ENCODE measurements at places on chromosomes 13 and 19.

GRCh38 chr19:49718511-49718910, 27.6 kb downstream of the CPT1C start:
- peak; percentile 21 for DNase-seq

DNA sequence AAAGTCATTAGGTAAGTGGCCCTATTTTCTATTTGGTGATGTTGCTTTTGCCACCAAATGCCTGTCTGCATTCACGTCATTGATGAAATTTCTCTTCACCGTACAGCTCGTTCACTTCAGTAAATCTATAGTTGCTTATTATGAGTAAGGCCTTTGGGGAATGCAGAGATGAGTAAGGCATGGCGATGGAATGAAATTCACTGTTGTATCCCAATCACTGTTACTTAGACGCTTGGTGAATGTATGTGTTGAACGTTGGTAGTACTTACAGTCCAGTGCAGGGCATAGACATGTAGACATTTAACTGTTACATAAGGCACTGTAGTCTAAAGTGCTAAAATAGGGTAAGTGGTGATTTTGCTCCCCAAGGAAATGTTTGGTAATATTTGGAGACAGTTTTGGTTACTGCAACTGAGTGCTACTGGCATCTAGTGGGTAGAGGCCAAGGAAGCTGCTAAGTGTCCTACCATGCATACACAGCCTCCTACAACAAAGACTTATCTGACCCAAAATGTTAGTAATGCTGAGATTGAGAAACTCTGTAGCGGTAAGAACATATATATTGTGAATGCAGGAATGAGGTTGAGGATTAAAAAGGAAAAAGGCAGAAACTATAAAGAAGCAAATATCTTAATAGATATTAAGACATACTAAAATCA, 5.8 kb downstream of the AKAP11 start:
- DNase-seq: peak; percentile 35

- DNase-seq: no peak
Observed at GRCh38 chr13:113601166-113602070, 16.9 kb downstream of the TFDP1 start.

GRCh38 chr13:105597573-105597972, 937.9 kb downstream of the EFNB2 start:
- no peak for DNase-seq

DNA sequence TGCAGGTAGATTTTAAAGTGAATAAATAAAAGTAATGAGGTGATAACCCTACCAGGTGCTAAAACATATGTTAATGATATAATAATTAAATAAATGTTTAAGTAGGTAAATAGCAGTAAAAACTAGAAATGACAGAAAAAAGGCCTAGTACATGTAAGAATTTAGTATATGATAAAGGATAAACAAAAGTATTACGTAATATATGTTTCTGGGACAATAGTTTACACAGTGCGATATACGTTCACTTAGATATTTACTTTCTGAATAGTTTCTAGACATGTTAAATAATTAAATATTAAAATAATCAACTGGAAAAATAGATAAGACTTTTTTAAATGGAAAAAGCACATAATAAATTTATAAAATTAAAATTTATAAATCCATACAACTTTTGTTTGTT, 340.9 kb downstream of the LIG4 start:
- DNase-seq: no peak

DNA sequence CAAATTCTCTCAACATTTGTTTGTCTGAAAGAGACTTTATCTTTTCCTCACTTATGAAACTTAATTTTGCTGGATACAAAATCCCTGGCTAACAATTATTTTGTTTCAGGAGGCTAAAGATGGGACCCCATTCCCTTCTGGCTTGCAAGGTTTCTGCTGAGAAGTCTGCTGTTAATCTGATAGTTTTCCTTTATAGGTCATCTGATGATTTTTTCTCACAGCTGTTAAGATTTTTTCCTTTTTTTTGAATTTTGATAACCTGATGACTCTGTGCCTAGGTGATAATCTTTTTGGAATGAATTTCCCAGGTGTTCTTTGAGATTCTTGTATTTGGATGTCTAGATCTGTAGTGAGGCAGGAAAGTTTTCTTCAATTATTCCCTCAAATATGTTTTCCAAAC, 2661.4 kb downstream of the PCDH9 start:
- DNase-seq: no peak

GRCh38 chr13:21069561-21070004, 8.2 kb upstream of the LATS2 start:
- peak; percentile 96 for DNase-seq

DNA sequence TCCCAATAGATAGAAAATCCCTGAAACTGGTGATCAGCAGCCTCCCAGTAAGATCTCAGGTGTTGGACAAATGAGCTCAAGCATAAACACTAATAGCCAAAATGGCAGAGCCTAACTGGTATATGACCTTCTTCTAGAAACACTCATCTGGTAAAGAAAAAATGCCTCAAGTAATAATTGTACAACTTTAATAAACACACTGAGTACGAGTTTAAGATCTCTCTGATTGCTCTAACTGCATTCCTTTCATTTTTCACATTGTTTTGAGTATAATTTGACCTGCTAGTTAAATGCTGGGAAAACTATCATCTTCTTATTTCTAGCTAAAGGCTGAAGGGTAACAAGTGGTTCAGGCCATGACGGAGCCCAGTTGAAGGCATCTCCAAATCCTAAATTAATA, 2009.5 kb upstream of the PCDH20 start:
- DNase-seq: no peak

- no peak for DNase-seq
Observed at GRCh38 chr13:31944262-31945160, 87.1 kb upstream of the FRY start.

DNA sequence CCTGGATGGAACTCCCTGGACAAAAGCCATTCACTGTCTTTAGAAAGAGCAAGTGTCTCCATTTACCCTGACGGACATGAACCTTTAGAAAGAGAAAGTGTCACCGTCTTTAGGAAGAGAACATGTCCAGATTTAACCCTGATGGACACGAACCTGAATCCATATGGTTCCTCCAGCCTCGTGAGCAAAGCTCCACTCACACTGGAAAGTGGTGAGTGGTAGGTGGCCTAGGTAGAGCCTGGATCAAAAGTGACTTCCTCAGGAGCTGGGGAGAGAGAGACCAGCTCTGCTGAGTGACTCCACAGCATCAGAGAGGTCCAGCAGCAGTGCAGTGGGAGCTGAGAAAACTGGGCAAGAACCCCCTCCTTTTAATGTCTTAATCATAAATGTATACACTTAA, 59.8 kb upstream of the IRS2 start:
- no peak for DNase-seq

GRCh38 chr19:39557811-39558623, 18.1 kb upstream of the EID2 start:
- no peak for DNase-seq

GRCh38 chr19:42288387-42288786, 13.5 kb upstream of the PRR19 start:
- no peak for DNase-seq

DNA sequence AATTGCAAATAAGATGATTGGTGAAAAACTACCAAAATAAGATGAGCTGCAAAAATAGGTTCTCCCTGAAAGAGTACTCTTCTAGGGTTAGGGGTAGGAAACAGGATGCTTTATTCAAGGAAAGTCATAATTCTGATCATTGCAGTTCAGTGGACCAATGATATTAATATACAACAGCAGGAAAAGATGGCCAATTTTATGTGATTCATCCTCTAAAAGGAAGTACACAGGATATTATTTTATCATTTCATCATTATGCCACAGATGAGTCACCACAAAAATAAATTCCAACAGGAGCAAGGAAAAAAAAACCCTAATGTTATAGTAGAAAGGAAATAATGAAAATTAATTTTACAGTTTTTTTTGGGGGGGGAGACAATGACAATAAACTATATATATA, 205.0 kb downstream of the NALCN start:
- peak; percentile 71 for DNase-seq

GRCh38 chr19:1250437-1251260, 2.3 kb downstream of the MIDN start:
- peak; percentile 67 for DNase-seq

DNA sequence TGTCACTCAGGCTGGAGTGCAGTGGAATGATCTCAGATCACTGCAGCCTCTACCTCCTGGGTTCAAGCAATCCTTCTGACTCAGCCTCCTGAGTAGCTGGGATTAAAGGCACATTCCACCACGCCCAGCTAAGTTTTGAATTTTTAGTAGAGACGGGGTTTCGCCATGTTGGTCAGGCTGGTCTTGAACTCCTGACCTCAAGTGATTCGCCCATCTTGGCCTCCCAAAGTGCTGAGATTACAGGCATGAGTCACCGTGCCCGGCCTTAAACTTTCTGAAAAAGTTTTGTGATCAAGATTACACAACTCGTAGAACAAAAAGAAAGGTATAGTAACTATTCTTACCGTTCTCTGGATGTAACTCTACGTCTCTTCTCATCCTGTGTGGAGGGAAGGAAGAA, 21.2 kb downstream of the DNMT1 start:
- DNase-seq: peak; percentile 24

DNA sequence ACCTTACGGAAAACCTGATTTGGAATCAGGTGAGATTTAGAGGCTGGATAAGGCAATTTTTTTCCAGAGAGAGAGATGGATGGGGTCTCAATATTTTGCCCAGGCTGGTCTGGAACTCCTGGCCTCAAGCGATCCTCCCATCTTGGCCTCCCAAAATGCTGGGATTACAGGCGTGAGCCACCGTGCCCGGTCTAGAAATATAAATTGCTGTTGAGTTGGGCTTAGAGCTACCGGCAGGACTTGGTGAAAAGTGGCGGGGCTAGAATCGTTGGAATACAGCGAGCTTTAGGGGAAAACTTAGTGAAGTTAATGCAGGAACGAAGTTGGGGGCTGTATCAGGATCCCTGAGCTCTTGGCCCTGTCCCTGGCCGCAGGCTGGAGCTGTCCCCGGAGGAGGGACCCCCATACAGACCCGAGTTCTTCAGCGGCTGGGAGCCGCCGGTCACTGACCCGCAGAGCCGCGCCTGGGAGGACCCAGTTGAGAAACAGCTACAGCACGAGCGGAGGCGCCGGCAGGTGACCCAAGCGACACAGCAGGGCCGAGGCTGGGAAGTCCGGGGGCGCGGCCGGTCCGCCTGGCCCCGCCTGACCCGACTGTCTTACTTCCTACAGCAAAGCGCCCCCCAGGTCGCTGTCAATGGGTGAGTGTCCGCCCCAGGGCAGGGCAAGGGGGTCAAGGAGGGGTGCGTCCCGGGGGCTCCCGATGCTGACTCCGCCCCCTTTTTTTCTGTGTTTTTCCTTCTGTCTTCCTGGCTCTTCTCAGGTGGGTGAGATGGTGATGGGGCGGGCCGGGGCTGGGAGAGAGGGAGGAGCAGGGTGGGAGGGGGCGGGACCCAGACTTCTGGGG, 7.6 kb downstream of the EPS8L1 start:
- no peak for DNase-seq

DNA sequence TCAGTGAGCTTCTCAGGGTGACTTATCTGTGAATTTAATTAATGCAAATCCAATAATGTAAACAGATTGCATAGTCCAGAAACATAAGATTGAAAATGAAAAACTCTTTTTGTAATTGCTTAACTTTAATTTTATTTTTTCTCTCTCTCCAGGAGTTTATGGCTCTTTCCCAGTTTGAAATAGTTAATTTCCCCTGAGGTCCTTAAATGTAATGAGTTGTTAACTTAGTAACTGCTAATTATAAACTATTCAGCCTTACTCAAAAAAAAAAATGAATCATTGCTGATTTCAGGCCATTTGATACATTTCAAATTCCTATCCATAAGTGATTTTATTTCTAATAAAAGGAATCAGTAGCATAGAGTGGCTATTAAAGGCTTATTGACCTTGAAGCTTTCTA, 84.1 kb upstream of the TRPC4 start:
- no peak for DNase-seq

DNA sequence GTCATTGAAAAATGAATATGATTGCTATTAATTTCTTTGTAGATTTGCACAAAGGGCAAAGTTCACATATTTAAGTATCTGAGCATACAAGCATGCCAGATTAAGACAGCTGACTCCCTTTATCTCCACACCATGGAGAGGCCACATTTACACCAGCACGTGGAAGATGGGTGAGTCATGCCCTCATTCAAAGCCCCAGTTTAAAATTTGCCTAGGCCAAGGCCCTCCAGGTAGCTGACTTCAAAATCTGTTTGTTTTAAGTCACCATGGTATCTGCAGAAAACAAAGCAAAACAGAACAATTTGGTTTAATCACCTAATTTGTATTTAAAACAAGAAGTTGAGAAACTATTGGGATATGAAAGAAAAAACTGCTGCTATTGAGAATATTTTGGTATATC, 109.2 kb downstream of the ESD start:
- peak; percentile 53 for DNase-seq

- DNase-seq: no peak
Observed at GRCh38 chr13:114054830-114055439, 77.5 kb downstream of the RASA3 start.

GRCh38 chr19:33175156-33175782, 18.9 kb upstream of the LRP3 start:
- no peak for DNase-seq

DNA sequence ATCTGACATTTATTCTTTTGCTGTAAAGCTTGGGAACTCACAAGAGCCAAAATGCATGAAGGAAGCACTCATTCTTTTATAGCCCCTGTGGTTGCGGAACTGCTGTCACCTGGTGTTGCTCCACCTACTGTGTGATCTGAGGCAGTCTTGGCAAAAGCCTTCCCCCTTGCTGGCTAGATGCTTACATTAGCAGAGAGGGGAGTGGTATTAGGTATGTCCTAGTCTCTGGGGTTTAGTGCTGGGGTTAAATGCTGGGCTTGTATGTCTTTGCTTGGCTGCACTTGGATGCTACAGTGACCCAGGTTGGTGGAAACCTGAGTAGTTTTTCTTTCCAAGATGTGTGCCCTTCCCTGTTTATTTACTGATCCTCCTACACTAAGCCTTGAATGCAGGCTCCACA, 99.3 kb downstream of the WDFY2 start:
- DNase-seq: no peak

DNA sequence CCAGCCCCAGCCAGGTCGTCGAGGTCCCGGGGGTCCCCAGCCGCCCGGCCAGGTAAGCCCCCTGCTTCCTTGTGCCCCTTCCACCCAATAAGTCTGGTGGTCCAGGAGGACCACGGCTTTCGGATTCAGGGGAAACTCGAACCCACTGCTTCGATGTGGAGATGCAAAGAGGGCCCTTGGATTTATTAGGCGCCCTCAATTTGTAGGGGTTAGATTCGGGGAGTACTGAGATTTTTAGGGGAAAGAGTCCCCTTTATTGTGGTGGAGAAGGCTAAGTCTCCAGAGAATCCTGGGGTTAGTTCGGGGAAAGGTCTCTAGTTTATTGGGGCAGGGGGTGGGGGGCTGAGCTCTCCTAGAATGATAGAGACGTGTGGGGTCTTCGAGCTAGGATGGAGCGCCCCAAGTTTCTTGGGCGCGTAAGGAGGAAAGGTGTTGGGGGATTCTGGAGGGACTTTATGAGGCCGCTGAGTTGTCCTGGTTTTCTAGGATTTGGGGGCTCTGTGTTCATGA, 3.8 kb upstream of the LTBP4 start:
- DNase-seq: no peak

- DNase-seq: no peak
Observed at GRCh38 chr19:36745870-36746269, 26.7 kb downstream of the ZNF850 start.

- DNase-seq: no peak
Observed at GRCh38 chr13:26051231-26051656, 572 bp downstream of the SHISA2 start.

- no peak for DNase-seq
Observed at GRCh38 chr19:4624733-4625362, 14.5 kb upstream of the TNFAIP8L1 start.

Measured in fibroblast of lung (primary cell).